A549 treated with ZK216348 at 1 μM for 4 hours (cell line): ENCODE measurements at places on chromosomes 13 and 19. TPM values are rescaled to one million over a fixed set of nuclear protein-coding genes. Genes with fewer than 3 reads are reported as not detected.

ZNF90 gene
- total RNA-seq, result not detected in 5 replicates

LIM2 gene
- not detected in 5 replicates for total RNA-seq

NPAS1 gene
- total RNA-seq, result 3.4 to 8.0 TPM (median 5.8 TPM) in 5 replicates

CLEC4G gene
- not detected in 5 replicates for total RNA-seq

ZNF112 gene
- total RNA-seq, result 1.3 to 2.2 TPM (median 2.0 TPM) in 5 replicates

GATAD2A gene
- total RNA-seq, result 31.9 to 50.8 TPM (median 43.6 TPM) in 5 replicates

TCF3 gene
- total RNA-seq, result 41.1 to 82.2 TPM (median 74.6 TPM) in 5 replicates

ANGPTL8 gene
- total RNA-seq, result not detected in 5 replicates

ZNF575 gene
- 1.0 to 3.4 TPM (median 2.4 TPM) in 5 replicates for total RNA-seq

PGLYRP2 gene
- not detected in 5 replicates for total RNA-seq

SELENOV gene
- not detected in 5 replicates for total RNA-seq

ZNF560 gene
- not detected in 5 replicates for total RNA-seq

TMEM145 gene
- 2.5 to 3.9 TPM (median 3.2 TPM) in 5 replicates for total RNA-seq

PDE4C gene
- total RNA-seq, result 0.12 to 0.99 TPM (median 0.14 TPM) in 3 of 5 replicates, not detected in the others

BST2 gene
- total RNA-seq, result 0.23 to 0.35 TPM (median 0.32 TPM) in 3 of 5 replicates, not detected in the others

SYT5 gene
- 2.7 to 4.4 TPM (median 3.1 TPM) in 5 replicates for total RNA-seq

EDDM13 gene
- total RNA-seq, result not detected in 5 replicates
